ENCODE measurements at places on chromosomes 3 and 15.

GRCh38 chr3:195549931-195550519 lies 6.9 kb upstream of the PPP1R2 start:
- DNase-seq = no peak

DNA sequence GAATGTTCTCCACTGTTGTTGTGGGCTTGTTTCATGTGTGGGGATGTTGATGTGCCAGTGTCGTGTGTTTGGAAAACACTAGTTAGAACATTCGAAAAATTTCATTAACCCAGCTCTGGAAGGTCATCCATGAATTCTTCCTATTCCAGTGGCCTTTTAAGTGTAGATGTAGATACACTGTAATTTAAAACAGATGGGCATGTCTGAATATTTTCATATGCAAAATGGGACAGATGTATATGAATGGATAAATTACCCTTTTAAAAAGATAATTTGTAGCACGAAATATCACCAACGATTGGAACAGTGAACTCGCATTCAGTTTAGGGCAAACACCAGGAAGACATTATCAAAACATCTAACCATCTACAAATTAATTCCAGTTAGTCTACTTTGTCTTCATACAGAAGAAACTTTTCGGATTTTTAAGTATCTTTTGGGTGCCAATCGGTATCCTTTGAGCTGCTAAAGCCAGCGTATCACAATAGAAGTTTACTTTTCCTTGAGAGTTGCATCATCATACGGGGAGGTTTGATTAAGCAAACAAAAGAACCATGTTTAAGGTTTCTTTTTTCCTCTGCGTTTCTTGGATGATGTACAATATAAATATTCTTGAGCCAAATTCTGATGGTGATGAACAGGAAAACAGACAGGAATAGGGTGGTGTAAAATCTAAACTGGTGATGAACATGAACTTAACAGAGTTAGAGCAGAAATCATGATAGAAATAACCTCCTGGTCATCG lies 528.1 kb downstream of the FOXP1 start:
- DNase-seq = no peak

- DNase-seq = no peak
Observed at GRCh38 chr15:73991260-73991659, 835 bp downstream of the STOML1 start.

DNA sequence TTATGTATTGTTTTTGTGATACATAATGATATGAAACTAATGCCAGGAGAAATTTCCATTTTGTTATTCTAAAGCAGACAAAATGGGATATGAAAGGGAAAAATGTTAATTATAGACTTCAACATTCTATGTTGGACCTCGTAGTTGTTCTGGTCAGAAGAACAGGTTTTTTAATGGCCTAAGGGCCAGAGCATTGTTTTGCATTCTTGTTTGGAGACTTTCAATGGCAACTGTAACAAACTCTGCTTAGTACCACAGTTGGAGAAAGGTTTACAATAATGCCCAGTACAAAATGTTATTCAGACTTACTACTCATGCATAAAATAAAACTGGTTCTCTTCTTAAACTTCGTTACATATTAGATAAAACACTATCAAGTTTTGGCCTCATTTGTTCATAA lies 12.2 kb downstream of the PPARG start:
- DNase-seq = no peak

- no peak for DNase-seq
Observed at GRCh38 chr3:89740080-89740880, 632.9 kb downstream of the EPHA3 start.

GRCh38 chr3:159859836-159860235 lies 128.8 kb upstream of the IL12A start:
- no peak for DNase-seq

All from cortex of kidney (tissue), 1 donor.